ENCODE measurements at places on chromosomes 12 and 14.

GRCh38 chr12:43428088-43428600 is 123.9 kb downstream of the ADAMTS20 start:
- no peaks in the 10 kb centered on the region for H3K4me1 ChIP-seq
- H3K4me3 ChIP-seq = no peak overlapping the region
- H3K27ac ChIP-seq = no peak overlapping the region
- H3K36me3 ChIP-seq = no peaks in the 10 kb centered on the region
- no peaks in the 10 kb centered on the region for H3K27me3 ChIP-seq

GRCh38 chr12:75479963-75480461 is 543 bp upstream of the GLIPR1 start:
- no peak for DNase-seq
- peaks cover 10% of the 10 kb centered on the region for H3K36me3 ChIP-seq
- peak overlapping the region; percentile 65 for H3K4me3 ChIP-seq
- peaks cover 48% of the 10 kb centered on the region for H3K4me1 ChIP-seq

- no peaks in the 10 kb centered on the region for H3K27me3 ChIP-seq
- H3K4me3 ChIP-seq = no peak overlapping the region
- no peaks in the 10 kb centered on the region for H3K4me1 ChIP-seq
- DNase-seq = no peak
- no peaks in the 10 kb centered on the region for H3K36me3 ChIP-seq
- no peak overlapping the region for H3K27ac ChIP-seq
Measured at GRCh38 chr14:79599239-79599638, 612.1 kb downstream of the DIO2 start.

GRCh38 chr12:109440851-109441490 is 36.1 kb downstream of the KCTD10 start:
- no peak overlapping the region for H3K4me3 ChIP-seq
- H3K4me1 ChIP-seq = no peaks in the 10 kb centered on the region
- H3K27ac ChIP-seq = no peak overlapping the region
- no peak for DNase-seq

DNA sequence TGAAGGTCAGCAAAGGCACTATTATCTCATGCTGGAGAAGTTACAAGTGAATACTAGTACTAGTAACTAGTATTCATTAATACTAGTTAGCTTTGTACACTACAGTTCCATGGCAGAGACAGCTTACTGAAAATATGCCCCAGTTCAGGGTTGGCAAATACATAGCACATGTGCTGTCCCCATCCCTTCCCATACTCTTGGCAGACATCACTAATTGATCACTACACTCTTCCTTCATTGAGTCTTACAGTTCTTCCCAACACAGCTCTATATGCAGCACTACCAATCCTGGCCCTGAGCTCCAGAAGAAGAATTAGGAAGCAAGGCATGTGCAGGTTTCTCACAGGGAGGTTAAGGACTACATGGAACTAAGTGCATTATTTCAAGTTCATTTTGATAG is 168.3 kb upstream of the EEA1 start:
- H3K36me3 ChIP-seq = no peaks in the 10 kb centered on the region
- no peak overlapping the region for H3K4me3 ChIP-seq
- H3K4me1 ChIP-seq = peaks cover 3% of the 10 kb centered on the region
- no peak for DNase-seq
- H3K27ac ChIP-seq = no peak overlapping the region

GRCh38 chr12:44117337-44117736 is 281.5 kb downstream of the TMEM117 start:
- no peaks in the 10 kb centered on the region for H3K4me1 ChIP-seq
- H3K27me3 ChIP-seq = no peaks in the 10 kb centered on the region
- no peaks in the 10 kb centered on the region for H3K36me3 ChIP-seq
- H3K27ac ChIP-seq = no peak overlapping the region

GRCh38 chr12:109378569-109378968 is 30.9 kb downstream of the MYO1H start:
- no peak overlapping the region for H3K27ac ChIP-seq
- DNase-seq = no peak
- H3K27me3 ChIP-seq = peaks cover 13% of the 10 kb centered on the region
- H3K36me3 ChIP-seq = no peaks in the 10 kb centered on the region
- H3K4me3 ChIP-seq = no peak overlapping the region

- H3K27me3 ChIP-seq = no peaks in the 10 kb centered on the region
- peak overlapping the region; percentile 89 for H3K27ac ChIP-seq
- H3K4me3 ChIP-seq = peak overlapping the region; percentile 89
- no peak for DNase-seq
Measured at GRCh38 chr12:122753319-122753650, 661 bp downstream of the DENR start.

- no peaks in the 10 kb centered on the region for H3K36me3 ChIP-seq
- no peak for DNase-seq
- no peaks in the 10 kb centered on the region for H3K4me1 ChIP-seq
- H3K27ac ChIP-seq = no peak overlapping the region
- H3K4me3 ChIP-seq = no peak overlapping the region
Measured at GRCh38 chr14:87508333-87508732, 484.6 kb downstream of the GALC start.

GRCh38 chr14:63475761-63476160 is 67.4 kb downstream of the PPP2R5E start:
- H3K4me3 ChIP-seq = no peak overlapping the region
- peaks cover 24% of the 10 kb centered on the region for H3K4me1 ChIP-seq
- H3K27ac ChIP-seq = no peak overlapping the region
- no peaks in the 10 kb centered on the region for H3K36me3 ChIP-seq

DNA sequence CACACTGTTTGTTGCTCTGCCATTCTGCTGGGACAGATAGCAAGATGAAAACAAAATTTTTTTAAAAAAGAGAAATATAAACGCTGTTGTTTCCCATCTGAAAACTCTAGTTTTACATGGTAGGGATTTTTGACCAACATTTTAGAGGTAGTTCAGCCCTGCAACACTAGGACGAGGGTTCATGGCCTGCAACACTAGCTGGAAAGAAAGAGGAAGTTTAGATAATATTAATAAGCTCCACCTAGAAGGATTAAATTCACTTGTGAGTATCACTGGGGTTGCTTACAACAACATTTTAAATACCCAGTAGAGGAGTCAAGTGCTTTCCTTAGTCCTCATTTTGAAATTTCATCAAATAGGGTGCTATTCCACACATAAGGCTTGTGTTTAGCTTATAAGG is 68.2 kb downstream of the SRGAP1 start:
- no peaks in the 10 kb centered on the region for H3K36me3 ChIP-seq
- no peak for DNase-seq
- H3K4me3 ChIP-seq = no peak overlapping the region
- H3K27me3 ChIP-seq = no peaks in the 10 kb centered on the region
- H3K4me1 ChIP-seq = no peaks in the 10 kb centered on the region
- H3K27ac ChIP-seq = no peak overlapping the region

DNA sequence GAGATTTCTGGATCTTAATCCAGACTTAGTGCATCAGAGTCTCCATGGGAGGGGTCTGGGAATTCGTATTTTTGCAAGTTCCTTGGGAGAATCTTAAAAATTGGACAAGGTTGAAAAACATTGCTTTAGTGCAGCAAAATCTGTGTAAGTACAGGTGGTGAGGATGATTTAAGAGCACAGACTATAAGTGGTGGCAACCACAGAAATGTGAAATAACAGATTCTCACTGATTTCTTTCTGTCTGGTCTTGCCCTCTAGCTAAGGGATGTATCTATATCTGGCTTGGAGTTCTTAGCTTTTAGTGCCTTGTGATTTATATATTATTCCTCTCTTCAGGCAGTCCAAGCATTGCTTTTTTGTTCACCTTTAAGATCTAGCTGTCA is 116.2 kb downstream of the DIP2B start:
- no peak overlapping the region for H3K4me3 ChIP-seq
- H3K36me3 ChIP-seq = no peaks in the 10 kb centered on the region
- no peaks in the 10 kb centered on the region for H3K27me3 ChIP-seq

DNA sequence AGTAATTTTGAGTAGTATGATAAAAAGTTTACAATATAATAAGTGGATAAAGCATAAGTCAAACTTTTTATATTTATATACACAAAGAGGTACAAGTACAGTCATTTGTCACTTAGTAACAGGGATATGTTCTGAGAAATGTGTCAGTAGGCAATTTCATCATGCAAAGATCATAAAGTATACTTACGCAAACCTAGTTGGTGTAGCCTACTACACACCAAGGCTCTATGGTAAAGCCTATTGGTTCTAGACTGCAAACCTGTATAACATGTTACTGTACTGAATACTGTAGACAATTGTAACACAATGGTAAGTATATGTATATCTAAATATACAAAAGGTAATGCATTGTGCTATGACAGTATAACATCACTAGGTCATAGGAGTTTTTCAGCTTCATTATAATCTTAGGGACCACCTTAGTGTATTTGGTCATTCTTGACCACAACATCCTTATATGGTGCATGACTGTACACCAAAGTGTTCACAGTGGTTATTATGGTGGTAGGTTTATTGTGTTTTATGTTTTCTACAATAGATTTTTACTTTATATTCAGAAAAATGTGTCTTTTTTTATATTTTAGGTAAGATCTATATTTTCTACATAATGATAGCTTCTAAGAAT is 14.9 kb upstream of the SCFD1 start:
- no peak overlapping the region for H3K4me3 ChIP-seq
- H3K27me3 ChIP-seq = no peaks in the 10 kb centered on the region
- DNase-seq = no peak

DNA sequence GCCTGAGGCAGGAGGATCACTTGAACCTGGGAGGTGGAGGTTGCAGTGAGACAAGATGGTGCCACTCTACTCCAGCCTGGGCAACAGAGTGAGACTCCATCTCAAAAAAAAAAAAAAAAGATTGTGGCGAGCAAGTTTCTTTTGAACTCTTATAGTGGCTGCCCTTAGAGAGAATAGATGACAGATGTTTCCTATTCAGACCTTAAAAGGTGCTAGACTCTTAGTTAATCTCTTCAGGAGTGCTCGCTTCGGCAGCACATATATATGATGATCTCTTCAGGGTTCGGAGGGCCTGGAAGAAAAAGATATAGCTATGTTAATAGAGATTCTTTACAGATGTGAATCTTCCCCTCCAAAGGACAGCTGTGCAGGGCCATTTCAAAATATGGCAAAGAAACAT is 73.1 kb upstream of the AMN1 start:
- DNase-seq = no peak
- no peak overlapping the region for H3K27ac ChIP-seq
- no peak overlapping the region for H3K4me3 ChIP-seq
- H3K36me3 ChIP-seq = no peaks in the 10 kb centered on the region
- H3K27me3 ChIP-seq = no peaks in the 10 kb centered on the region

DNA sequence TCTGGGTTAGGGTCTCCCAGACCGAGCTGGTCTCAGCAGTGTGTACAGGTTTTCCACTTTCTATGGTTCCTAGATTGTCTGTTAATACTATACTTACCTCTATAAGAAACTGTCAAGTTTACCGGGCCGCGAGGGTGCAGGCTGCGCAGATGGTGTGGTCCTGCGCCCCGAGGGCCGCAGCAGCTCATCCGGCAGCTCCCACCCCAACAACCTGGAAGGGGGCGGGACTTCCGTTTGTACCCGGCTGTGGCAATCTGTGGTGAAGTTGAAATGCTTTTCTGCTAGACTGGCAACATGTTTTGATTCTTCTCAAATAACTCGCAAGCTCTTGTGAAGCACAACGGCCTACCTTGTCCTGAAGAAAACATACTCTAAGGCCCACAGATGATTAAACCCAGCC is at the start of gene CLEC9A:
Gene CLEC9A (plus strand): TSS at position 237 of the 400 bp plus-strand sequence. CDS start 22,006 bp downstream, outside the sequence.
- no peaks in the 10 kb centered on the region for H3K4me1 ChIP-seq
- DNase-seq = no peak
- no peak within 1 kb of the TSS for H3K27ac ChIP-seq
- no peak within 1 kb of the TSS for H3K4me3 ChIP-seq

DNA sequence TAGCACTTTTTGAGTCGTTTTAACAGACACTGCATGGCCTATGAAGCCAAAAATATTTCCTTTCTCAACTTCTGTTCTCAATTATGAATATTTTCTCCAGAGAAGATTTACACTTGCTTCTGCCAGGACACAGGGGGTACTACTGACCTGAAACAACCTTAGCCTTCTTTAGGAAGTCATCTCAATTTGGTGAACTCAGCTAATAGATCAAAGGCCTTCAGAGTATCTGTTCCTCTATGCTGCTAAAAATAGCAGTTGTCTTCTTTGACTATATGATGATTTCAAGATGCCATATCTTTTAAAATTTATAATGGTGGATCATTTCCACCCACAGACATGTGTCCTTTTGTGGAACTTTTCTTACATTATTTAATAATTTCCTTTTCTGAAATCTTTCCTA is 14.0 kb upstream of the NDUFA12 start:
- H3K4me3 ChIP-seq = no peak overlapping the region
- no peaks in the 10 kb centered on the region for H3K27me3 ChIP-seq
- no peak overlapping the region for H3K27ac ChIP-seq
- DNase-seq = no peak
- no peaks in the 10 kb centered on the region for H3K4me1 ChIP-seq
- peaks cover 8% of the 10 kb centered on the region for H3K36me3 ChIP-seq

GRCh38 chr12:50934371-50934851 is 17.9 kb upstream of the HIGD1C start:
- H3K36me3 ChIP-seq = no peaks in the 10 kb centered on the region
- H3K4me3 ChIP-seq = no peak overlapping the region
- no peak overlapping the region for H3K27ac ChIP-seq
- DNase-seq = no peak
- H3K4me1 ChIP-seq = no peaks in the 10 kb centered on the region

DNA sequence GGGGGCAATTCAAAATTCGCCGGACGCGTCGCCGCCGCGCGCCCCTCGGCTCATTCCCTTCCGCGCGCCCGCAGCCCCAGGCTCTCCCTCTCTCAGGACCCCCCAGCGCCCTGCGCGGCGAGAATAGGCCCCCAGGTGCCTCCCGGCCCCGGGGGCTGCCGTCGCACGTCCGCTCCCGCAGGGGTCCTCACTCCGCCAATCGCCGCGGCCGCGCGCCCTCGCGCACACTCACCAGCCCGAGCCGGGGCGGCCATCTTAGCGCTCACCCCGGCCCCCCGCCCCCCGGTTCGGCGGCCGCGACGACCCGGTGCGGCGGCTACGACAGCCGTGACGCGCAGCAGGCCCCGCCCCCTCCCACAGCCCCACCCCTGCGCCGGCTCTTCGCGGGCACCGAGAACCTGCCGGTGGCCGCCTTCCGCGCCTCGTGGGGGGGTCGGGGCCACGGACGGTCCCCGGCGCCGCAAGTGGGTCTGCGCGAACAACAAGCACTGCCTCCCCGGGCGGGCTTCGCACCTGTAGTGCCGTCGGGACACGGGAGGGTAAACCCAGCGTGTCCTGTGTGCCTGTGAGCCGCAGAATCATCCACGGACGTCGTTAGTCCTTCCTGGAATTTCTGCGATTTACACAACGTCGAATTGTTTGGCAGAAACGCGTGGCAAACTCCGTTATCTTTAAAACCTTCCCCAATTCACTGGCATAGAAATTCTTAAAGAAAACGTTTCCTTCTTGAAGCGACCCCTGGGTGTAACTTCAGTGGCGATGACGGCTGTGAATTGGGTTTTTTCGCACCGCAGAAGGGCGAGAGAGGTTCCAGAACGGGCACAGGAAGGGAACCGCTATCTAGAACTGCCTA is 2.5 kb downstream of the USP44 start:
- H3K36me3 ChIP-seq = no peaks in the 10 kb centered on the region
- H3K4me3 ChIP-seq = peak overlapping the region; percentile 73
- no peaks in the 10 kb centered on the region for H3K27me3 ChIP-seq
- H3K27ac ChIP-seq = peak overlapping the region; percentile 72

DNA sequence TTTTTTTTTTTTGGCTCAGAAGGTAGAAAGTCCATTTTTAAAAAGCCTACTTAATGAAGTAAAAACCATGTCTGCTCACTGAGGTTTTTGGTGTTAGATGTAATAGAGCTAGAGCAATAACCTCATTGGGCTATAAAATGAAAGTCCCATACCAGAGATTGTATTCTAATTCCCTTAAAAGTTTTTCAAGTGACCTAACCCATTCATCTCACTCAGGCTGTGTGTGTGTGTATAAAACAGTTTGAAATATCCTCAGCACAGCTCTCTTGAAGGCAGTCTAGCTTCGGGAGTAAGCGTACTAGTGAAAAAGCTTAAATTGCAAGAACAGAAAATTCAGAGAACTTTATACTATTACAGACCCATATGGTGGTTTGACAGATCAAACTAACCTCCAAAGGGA is 313.8 kb downstream of the CEP128 start:
- H3K27ac ChIP-seq = no peak overlapping the region
- H3K4me3 ChIP-seq = no peak overlapping the region
- H3K4me1 ChIP-seq = no peaks in the 10 kb centered on the region

All from CD4-positive, alpha-beta T cell (primary cell).